Left colon (tissue), 2 donors: ENCODE measurements at places on chromosomes 11 and 22.
A peak's percentile ranks its signal among the peaks of the same experiment; 100 is the strongest.

DNA sequence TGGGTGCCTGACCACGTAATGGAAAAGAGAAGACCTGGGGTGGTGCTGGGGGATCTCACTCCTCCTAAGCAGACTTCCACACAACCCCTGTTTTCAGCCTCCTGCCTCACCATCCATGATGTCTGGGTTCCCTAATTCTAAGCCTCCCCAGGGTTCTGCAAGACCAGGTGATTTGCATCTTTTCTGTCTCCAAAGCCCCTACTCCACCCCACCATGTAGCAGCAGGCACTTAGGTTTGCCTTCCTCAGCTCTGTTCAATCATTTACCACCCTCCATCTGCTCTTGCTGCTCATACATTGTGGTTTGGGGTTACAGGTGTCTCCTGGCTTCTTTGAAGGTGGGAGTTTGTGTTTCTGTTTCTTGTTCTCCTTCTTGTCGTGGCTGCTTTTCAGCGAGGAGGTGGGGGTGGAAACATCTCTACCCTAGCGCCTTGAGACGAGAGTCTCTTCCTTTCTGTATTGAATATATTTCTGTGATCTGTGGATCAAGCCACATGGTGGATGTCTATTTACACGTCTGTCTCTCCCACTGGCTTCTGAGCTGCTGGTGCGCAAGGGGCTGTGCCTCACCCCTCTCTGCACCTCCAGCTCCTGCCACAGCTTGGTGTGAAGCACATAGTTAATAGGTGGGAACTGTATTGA lies 6.6 kb upstream of the SSTR3 start:
- DNase-seq = no peak

GRCh38 chr11:45665206-45665932 lies at the start of gene CHST1:
Gene CHST1, minus strand, starts transcription at chr11:45665622. Its CDS starts 14,699 bp downstream, at chr11:45650923.
- peak; percentile 29 for DNase-seq

GRCh38 chr22:29827091-29827490 lies 11.0 kb downstream of the ASCC2 start:
- DNase-seq = no peak

DNA sequence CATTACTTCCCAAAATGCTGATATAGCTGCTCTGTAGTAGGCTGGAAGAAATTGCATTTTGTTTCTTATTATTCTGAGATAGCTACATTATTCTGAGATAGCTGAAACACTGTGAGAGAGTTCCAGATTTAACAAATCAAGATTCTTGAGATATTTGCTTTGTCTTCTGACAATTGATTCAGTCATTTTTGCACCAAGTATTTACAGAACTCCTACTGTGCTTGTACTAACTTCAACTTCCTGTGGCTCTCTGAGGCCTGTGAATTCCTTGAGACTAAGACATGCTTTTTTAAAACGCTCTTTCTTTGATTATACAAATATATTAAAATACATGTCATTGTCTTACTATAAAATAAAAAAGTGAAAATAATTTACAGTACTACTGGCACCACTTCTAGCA lies 52.7 kb downstream of the USP47 start:
- DNase-seq = no peak

GRCh38 chr11:1308743-1309497 lies 512 bp downstream of the TOLLIP start:
- no peak for DNase-seq

GRCh38 chr11:13423372-13423771 lies 39.6 kb downstream of the BTBD10 start:
- no peak for DNase-seq

DNA sequence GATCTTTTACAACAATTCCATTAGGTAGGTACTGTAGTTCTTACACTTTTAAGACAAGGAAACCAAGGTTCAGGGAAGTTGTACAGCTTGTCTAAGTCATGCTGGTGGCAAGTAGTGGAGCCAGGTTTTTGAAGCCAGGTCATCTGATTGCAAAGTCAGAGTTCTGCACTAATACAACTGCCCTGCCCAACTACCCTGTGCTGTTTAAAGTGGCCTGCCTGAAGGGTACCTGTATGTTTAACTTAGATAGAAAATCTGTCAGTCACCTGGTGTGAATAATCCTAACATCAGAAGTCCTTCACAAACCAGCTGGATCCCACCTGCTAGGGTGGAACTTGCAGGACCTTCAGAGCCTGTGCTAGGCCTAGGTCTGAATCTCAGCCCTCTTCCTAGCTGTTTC lies 44.2 kb downstream of the ARFGAP2 start:
- DNase-seq = no peak

DNA sequence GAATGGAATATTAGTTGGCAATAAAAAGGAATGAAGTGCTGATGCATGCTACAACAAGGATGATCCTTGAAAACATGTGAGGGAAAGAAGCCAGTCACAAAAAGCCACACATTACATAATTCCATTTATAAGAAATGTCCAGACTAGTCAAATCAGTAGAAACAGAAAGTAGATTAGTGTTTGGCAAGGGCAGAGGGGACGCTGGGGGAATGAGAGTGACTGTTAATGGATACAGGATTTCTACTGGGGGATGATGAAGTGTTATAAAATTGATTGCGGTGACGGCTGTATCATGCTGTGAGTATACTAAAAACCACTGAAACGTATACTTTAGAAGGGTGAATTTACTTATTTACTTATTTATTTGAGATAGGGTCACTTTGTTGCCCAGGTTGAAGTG lies 57.9 kb downstream of the C11orf58 start:
- no peak for DNase-seq

GRCh38 chr11:130816546-130817329 lies 99.5 kb downstream of the SNX19 start:
- no peak for DNase-seq

- DNase-seq = no peak
Measured at GRCh38 chr11:126917531-126918204, 82.9 kb downstream of the KIRREL3 start.

GRCh38 chr22:30474683-30475424 lies 3.0 kb upstream of the SEC14L3 start:
- no peak for DNase-seq
